Psoas muscle (tissue), 8 donors: ENCODE measurements at places on chromosomes 2 and 18.
A peak's percentile ranks its signal among the peaks of the same experiment; 100 is the strongest.

DNA sequence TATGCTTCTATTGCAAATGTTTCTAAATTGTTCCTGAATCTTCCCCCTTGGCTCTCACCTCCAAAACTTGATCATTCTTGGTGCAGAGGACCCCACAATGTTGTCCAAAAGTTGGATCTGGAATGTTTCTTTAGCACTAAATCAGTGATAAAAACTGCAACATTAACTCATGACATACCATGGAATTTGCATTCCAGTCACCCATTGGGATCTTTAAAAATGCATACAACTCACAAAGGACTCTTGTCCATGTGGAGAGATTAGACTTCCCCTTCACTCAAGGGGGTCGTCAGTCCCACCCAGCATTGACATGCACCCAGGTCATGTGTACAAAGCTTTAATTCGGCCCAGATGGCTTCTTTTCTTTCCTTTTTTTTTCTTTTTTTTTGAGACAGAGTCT is 169.3 kb downstream of the SETBP1 start:
- no peak overlapping the region for H3K27ac ChIP-seq
- no peaks in the 10 kb centered on the region for H3K27me3 ChIP-seq
- H3K36me3 ChIP-seq: no peaks in the 10 kb centered on the region
- no peak for DNase-seq
- H3K4me1 ChIP-seq: peaks cover 23% of the 10 kb centered on the region

- H3K4me3 ChIP-seq: no peak overlapping the region
- H3K36me3 ChIP-seq: no peaks in the 10 kb centered on the region
- H3K27me3 ChIP-seq: no peaks in the 10 kb centered on the region
- no peak overlapping the region for H3K27ac ChIP-seq
These were observed 47.1 kb downstream of the MREG start for GRCh38 chr2:215966274-215966673.

GRCh38 chr2:9333591-9334171 is 89.6 kb downstream of the ITGB1BP1 start:
- H3K4me1 ChIP-seq: peaks cover 3% of the 10 kb centered on the region
- H3K27ac ChIP-seq: no peak overlapping the region
- H3K4me3 ChIP-seq: no peak overlapping the region
- DNase-seq: peak; percentile 41
- no peaks in the 10 kb centered on the region for H3K36me3 ChIP-seq

DNA sequence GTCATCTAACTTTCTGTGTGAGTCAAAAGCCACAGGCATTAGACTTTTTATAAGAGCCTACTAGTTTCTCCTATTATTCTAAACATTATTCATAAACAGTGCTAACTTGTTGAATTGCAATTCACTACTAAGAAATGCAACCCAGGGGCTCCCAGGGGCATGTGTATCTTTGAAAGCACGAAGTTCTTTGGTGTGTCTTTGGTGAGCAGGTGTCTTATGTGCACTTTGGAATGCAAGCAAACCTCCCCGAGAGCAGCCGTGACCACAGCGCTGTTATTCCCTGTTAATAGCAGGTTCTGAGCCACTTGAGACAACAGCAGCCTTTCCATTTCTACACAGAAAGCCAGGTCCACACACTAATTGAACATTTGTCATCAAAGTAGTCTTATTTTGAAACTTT is 123.5 kb downstream of the PRKRA start:
- peak overlapping the region; percentile 1 for H3K27ac ChIP-seq
- no peaks in the 10 kb centered on the region for H3K27me3 ChIP-seq
- DNase-seq: no peak
- H3K4me1 ChIP-seq: peaks cover 28% of the 10 kb centered on the region
- no peak overlapping the region for H3K4me3 ChIP-seq

- H3K27ac ChIP-seq: no peak overlapping the region
- H3K4me1 ChIP-seq: no peaks in the 10 kb centered on the region
- no peaks in the 10 kb centered on the region for H3K36me3 ChIP-seq
- no peak for DNase-seq
These were observed 90.1 kb downstream of the KLHL29 start for GRCh38 chr2:23475036-23475435.

GRCh38 chr2:163527381-163527780 is 208.4 kb downstream of the FIGN start:
- no peaks in the 10 kb centered on the region for H3K4me1 ChIP-seq
- no peaks in the 10 kb centered on the region for H3K27me3 ChIP-seq
- H3K27ac ChIP-seq: no peak overlapping the region
- H3K4me3 ChIP-seq: no peak overlapping the region
- DNase-seq: no peak

- no peaks in the 10 kb centered on the region for H3K27me3 ChIP-seq
- H3K27ac ChIP-seq: no peak overlapping the region
- peaks cover 3% of the 10 kb centered on the region for H3K36me3 ChIP-seq
- H3K4me3 ChIP-seq: no peak overlapping the region
- no peak for DNase-seq
These were observed 63.0 kb downstream of the TANK start for GRCh38 chr2:161223139-161223732.

DNA sequence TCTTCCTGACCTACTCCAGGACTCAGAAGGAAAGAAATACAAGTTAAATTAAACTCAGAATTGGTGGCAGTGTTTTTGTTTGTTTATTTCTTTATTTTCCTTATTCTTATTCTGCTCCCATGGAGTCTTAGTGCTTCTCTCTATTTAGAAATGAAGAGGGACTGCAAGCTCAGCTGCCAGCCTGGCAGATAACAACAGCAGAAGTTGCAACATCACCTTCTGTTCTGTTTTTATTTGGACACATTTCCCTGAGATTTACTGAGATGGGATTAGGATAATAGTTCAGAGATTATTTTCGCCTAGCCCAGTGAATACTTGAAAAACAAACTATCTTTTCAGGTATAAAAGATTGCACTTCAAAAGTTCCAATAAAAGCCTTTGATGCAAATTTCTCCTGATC is 70.4 kb upstream of the DTNA start:
- no peaks in the 10 kb centered on the region for H3K36me3 ChIP-seq
- no peaks in the 10 kb centered on the region for H3K27me3 ChIP-seq
- peaks cover 33% of the 10 kb centered on the region for H3K4me1 ChIP-seq
- no peak for DNase-seq
- H3K27ac ChIP-seq: peak overlapping the region; percentile 65
- H3K4me3 ChIP-seq: no peak overlapping the region

DNA sequence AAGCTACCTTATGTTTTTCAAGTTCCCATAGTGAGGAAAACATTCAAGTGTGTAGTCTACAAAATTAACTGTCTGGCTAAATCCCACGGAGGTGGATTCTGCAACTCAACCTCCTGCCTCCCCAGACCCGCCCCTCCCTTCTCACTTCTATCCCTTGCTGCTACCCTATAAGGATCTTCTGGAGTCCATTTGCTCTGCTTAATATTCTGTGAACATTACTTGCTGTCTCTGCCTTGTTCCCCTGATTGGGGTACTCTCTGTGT is 163.2 kb downstream of the KCNE4 start:
- no peak for DNase-seq
- H3K4me3 ChIP-seq: no peak overlapping the region
- H3K36me3 ChIP-seq: no peaks in the 10 kb centered on the region
- H3K27ac ChIP-seq: no peak overlapping the region

DNA sequence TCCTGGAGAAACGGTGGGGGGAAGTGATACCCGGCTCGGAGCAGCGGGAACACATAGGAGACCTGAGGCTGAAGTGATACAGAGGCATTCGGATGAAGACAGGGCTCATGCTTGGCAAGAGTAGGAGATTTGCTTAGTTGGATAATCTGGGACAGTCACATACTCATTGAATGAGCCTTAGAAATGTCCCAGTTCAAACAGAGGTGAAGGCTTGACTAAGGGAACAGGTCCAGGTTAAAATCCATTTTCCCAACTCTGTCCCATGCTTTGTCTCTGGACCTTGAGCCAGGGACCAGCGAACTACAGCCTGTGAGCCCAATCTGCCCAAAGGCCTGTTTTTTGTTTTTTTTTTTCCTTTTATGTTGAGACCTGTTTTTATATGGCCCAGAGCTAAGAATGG is 1.3 kb downstream of the UGT1A6 start:
- no peaks in the 10 kb centered on the region for H3K27me3 ChIP-seq
- H3K4me3 ChIP-seq: no peak overlapping the region
- no peak overlapping the region for H3K27ac ChIP-seq
- DNase-seq: no peak
- H3K36me3 ChIP-seq: no peaks in the 10 kb centered on the region

- H3K36me3 ChIP-seq: no peaks in the 10 kb centered on the region
- no peak for DNase-seq
- H3K27ac ChIP-seq: no peak overlapping the region
- no peak overlapping the region for H3K4me3 ChIP-seq
- no peaks in the 10 kb centered on the region for H3K4me1 ChIP-seq
These were observed 460.0 kb upstream of the MYT1L start for GRCh38 chr2:2791031-2791430.

GRCh38 chr2:29124504-29124903 is 9.3 kb downstream of the CLIP4 start:
- DNase-seq: no peak
- H3K36me3 ChIP-seq: no peaks in the 10 kb centered on the region
- H3K4me3 ChIP-seq: no peak overlapping the region
- no peaks in the 10 kb centered on the region for H3K27me3 ChIP-seq
- H3K4me1 ChIP-seq: peaks cover 26% of the 10 kb centered on the region

DNA sequence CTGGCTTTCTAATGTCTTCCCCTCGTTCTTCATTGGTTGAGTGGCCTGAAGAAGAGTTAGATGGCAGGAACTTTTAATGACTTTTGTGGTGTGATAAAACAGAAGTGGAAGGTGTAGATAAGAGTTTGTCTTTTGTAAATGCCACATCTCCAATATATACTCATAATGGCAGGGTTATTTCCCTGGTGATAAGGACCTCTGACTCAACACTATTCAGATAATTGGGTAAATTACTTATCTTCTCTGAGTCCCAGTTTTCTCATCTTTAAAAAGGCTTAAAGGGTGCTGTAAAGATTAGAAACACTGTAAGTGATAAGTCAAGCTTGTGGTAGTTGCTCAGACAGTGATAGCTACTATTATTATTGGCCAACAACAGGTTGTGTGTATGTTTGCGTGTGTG is 9.5 kb downstream of the KLHL14 start:
- no peaks in the 10 kb centered on the region for H3K36me3 ChIP-seq
- H3K27me3 ChIP-seq: no peaks in the 10 kb centered on the region
- DNase-seq: no peak
- H3K27ac ChIP-seq: no peak overlapping the region
- no peak overlapping the region for H3K4me3 ChIP-seq
